Chondrocyte (in vitro differentiated cells): ENCODE measurements at places on chromosomes 12 and 14. TPM values are rescaled to one million over a fixed set of nuclear protein-coding genes. Genes with fewer than 3 reads are reported as not detected.

Gene CD4
- total RNA-seq, result 0.70 to 1.2 TPM (median 0.72 TPM) in 3 replicates

Gene CACNA2D4
- 0.30 to 0.92 TPM in 2 of 3 replicates, not detected in the other for total RNA-seq

Gene KRT85
- not detected in 3 replicates for total RNA-seq

Gene GYS2
- not detected in 3 replicates for total RNA-seq

Gene GSC
- total RNA-seq, result not detected in 3 replicates

GRCh38 chr14:34983786-34984185 lies 994 bp downstream of the SRP54 start:
- DNase-seq, result no peak

GRCh38 chr14:59664741-59665140 lies 88.1 kb upstream of the CCDC175 start:
- no peak for DNase-seq

DNA sequence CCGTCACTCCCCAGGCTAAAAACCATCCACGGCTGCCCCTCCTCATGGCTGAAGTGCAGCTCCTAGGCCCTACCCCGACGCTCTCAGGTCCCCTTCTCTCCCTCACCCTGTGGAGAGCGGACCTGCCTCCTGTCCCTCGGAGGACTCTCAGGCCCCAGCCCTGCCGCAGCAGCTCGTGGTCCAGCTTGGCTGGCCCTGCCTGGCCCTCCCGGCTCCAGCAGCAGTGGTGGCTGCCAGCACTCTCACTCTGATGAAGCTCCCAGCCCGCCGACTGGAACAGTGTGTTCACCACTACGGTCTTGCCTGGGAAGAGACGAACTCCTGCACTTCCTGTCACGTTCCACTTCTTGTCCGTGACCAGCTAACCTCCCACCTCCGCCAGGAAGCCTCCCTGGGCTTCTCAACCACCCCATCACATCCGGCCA lies 11.1 kb downstream of the BAG5 start:
- DNase-seq, result peak; percentile 91

DNA sequence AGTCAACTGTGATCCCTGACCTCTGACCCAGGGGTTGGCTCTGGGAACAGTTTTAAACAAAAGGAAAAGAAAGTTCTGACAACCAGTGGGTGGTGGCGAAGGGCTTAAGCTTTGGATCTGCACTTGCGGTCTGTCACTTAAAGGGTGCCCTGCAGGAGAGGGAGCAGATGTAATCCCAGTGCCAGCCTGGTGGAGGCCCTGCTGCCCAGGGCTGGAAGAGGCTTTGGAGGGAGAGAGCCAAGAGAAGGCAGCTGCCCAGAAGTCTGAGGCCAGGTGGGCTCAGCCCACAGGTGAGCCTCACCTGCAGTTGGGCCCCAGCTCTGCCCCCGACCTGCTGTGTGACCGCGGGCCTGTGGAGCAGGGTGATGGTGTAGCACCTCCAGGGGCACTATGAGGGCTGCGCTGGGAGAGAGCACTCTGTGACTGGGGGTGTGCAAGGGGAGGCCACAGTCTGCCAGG lies 19.1 kb downstream of the SH2B3 start:
- DNase-seq, result no peak

GRCh38 chr14:93775744-93776143 lies 12.5 kb downstream of the PRIMA1 start:
- no peak for DNase-seq

DNA sequence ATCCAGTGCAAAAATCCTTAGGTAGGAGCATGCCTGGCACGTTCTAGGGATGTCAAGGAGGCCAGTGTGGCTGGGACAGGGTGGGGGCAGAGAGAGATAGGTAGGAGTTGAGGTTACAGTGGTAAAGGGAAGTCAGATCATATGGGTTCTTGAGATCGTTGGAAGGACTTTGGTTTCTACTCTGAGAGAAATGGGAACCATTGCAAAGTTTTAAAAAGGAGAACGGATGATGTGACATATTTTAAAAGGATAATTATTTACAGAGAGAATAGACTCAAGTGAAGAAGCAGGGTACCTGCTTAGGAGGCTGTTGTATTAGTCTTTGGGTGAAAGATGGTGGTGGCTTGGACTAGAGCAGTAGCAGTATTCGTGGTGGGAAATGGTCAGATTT lies 47.6 kb upstream of the ATP2B1 start:
- DNase-seq, result no peak

DNA sequence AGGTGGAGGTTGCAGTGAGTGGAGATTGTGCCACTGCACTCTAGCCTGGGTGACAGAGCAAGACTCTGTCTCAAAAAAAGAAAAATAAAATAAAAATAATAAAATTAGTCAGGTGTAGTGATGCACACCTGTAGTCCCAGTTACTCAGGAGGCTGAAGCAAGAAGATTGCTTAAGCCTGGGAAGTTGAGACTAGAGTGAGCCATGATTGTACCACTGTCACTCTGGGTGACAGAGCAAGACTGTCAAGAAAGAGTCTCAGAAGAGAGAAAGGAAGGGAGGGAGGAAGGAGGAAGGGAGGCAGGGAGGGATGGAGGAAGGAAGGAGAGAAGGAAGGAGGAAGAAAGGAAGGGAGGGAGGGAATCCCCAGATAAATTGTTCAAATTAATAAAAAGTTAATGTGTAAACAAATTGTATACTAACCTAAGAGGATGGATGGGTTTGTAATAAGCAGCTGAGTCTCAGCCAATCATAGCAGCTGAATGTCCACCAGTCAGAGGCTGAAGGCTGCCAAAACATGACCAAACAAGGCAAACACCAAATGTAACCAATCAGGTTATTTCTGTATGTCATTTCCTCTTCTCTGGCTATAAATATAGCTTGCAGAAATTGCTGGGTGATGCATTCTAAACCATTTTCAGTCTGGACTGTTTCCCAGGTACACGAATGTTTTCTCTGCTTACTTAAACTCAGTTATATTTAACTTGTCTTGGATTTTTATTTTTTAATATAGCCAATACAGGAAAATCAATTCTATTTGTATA lies 6.1 kb upstream of the CDCA4 start:
- DNase-seq, result no peak

- no peak for DNase-seq
Observed at GRCh38 chr12:41205070-41205709, 17.1 kb downstream of the PDZRN4 start.

DNA sequence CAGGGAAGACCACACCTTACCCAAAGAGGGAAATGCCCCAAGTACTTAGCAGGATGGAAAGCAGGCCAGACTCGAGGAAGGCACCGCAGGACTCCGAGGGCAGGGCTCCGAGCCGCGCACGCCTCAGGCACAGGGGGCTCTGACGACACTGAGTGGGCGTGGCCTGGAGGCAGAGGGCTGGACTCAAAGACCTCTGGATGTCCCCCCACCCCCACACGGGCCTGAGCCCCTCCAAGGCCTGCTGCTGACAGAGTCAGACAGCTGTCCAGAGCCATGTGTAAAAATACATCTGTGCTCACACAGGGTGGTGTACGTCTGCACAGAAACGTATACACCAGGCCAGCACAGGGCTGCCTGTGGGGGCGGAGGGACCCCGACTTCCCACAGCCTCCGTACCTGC lies 1.4 kb downstream of the AKT1 start:
- no peak for DNase-seq

- no peak for DNase-seq
Observed at GRCh38 chr12:86138770-86139169, 117.4 kb downstream of the MGAT4C start.

DNA sequence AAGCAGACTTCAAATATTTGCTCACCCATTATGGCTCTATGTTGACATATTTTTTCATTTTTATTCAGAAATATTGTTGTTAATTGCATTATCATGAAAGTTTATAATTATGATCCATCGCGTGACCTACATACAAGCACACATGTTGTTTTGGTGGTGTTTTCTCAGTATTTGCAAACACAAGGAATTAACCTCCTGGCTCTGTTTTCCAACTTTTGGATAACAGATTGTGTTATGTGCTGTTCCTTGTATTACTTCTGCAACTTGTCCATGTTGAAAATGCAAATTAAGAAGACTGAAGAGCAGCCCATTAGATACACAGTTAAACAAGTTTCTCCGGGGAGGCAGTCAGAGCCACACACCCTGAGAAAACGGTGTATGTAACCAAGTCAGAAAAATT lies 201.2 kb downstream of the SEC23A start:
- DNase-seq, result no peak

DNA sequence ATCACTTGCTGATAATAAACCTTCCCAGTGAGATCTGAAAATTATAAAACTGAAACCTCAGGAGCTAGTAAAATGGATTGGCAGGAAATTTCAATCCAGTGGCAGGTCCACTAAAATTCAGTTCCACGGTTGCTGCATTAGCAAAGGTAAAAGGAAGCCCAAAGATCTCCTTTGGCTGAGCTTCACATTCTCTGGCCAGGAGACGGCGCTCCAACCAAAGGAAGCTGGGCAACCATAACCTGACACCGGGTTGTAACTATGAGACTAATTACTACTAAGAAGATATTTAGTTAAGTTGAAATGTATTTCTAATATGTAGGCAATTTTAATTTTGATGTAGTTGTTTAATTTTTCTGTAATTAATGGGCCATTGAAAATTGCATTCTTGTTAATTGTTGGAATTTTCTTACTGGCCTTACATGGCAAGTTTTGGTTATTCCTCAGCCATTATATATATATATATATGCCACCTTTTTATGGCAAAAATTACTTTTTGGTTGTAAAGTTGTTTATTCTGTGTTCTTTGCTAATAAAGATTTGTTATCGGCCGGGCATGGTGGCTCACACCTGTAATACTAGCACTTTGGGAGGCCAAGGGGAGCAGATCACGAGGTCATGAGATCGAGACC lies 17.0 kb downstream of the OR8S1 start:
- DNase-seq, result no peak

DNA sequence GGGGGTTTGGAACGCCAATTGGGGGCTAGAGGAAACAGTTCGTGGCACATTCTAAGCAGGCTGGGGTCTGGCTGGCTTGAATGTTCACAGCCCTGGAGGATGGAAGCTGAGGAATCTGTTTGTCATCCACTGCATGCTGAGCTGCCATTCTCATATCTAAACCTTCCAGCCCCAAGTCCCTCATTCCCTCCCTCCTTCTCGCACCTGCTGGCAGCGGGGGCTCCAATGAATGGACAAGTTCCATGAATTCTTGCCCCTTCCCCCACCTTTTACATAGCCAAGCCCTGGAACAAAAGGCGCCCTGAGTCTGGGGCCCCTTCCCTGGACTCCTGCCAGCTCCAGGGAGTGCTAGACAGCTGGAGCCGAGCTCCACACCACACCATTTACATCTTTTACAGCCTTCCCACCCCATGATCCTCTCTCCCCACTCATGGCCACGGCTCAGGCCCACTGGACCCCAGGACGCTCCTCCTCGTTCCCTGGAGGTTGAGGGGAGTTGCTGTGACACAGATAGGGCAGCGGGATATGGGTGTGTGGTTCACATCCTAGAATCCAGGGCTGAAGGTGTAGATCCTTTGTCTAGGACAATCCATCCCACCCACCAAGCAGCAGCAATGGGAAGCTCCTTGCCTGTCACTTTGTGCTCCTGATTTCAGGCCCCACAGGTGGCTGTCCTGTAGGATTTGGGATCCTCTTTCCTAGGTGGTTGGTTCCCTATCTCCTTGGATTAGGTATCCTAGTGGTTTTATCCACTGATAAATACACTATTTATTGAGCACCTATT lies 21.7 kb upstream of the VRTN start:
- peak; percentile 44 for DNase-seq

GRCh38 chr14:31025367-31026076 lies at the start of gene AP4S1:
Gene AP4S1, plus strand, starts transcription at chr14:31025649. Its CDS starts 40,548 bp downstream, at chr14:31066197.
- peak; percentile 94 for DNase-seq
